Lower lobe of right lung (tissue), 2 donors: ENCODE measurements at places on chromosomes 11 and 22. TPM values are rescaled to one million over a fixed set of nuclear protein-coding genes. Genes with fewer than 3 reads are reported as not detected.

The SCARF2 gene
- 12.6 TPM for total RNA-seq

The IL17REL gene
- 0.09 TPM for total RNA-seq

The SEC14L3 gene
- 1.8 TPM for total RNA-seq

The KRTAP5-8 gene
- not detected for total RNA-seq

The TCN1 gene
- 1.7 TPM for total RNA-seq

The SPON1 gene
- 40.1 TPM for total RNA-seq

The CARD10 gene
- total RNA-seq, result 14.9 TPM

The MUC5B gene
- 57.5 TPM for total RNA-seq

The OLFML1 gene
- total RNA-seq, result 23.2 TPM

The CLDN5 gene
- total RNA-seq, result 213 TPM
